ENCODE measurements at places on chromosomes 2 and 18.

DNA sequence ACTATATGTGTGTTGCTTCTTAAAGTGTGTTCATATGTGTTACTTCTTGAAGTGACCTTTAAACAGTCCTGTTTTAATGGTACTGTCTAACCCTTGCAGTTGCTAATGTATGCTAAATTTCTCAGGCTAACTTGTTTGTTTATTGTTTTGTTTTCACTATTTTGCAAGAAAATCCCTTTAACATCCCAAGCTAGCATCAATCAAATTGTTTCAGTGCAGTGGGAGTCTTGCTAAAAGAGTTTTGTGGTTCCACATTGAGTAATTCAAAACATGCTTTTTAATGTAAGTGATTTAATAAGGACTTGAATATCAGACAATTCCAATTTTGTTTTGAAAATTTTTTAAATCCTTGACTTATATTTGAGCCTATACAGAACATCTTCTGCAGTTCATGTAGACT, 3.6 kb downstream of the SH3RF3 start:
- no peak for ATAC-seq

- ATAC-seq: no peak
These were observed 65.7 kb downstream of the FMNL2 start for GRCh38 chr2:152400607-152401214.

DNA sequence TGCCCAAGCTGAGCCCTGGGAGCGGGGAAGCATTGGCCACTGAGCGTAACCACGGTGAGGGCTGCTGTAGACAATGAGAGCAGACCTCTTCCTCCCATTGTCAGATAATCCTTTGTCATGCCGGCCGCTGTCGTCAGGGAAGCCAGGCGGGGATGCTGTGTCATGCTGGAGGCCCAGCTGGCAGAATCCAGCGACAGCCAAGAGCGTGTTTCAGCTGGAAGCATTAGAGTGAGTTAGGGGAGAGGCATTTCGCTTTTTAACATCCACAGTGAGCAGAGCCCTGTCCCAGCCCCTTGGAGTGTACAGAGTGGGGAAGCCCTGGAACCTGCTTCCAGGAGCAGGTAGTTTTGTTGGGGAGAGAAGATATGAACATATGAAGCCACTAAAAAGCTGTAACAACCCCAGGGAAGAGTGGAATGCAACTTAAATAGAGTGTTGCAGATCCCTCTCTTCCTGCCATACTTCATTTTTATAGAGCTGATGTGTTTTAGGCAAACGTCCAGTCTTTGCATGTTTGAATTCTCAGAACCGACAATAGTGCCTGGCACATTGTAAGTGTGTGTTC, 7.0 kb downstream of the CTIF start:
- peak; percentile 53 for ATAC-seq

GRCh38 chr2:239472235-239472775, 71.5 kb upstream of the HDAC4 start:
- no peak for ATAC-seq

DNA sequence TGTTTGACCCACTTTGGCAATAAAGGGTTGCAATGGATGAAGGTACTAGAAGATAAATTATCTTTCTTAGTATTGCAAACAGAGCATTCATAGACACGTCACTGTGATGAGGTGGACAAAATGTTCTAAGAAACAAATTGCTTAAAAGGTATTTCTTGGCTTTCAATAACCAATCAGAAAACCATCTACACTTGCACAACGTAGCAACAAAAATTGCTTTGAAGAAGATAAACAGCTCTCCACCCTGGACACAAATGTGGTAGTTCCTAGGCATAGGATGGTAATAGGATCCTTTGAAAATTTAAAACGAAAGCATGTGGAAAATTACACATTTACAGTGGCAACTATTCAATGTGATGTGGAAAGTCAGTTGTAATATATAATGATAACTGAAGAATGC, 439.9 kb upstream of the ETAA1 start:
- no peak for ATAC-seq

DNA sequence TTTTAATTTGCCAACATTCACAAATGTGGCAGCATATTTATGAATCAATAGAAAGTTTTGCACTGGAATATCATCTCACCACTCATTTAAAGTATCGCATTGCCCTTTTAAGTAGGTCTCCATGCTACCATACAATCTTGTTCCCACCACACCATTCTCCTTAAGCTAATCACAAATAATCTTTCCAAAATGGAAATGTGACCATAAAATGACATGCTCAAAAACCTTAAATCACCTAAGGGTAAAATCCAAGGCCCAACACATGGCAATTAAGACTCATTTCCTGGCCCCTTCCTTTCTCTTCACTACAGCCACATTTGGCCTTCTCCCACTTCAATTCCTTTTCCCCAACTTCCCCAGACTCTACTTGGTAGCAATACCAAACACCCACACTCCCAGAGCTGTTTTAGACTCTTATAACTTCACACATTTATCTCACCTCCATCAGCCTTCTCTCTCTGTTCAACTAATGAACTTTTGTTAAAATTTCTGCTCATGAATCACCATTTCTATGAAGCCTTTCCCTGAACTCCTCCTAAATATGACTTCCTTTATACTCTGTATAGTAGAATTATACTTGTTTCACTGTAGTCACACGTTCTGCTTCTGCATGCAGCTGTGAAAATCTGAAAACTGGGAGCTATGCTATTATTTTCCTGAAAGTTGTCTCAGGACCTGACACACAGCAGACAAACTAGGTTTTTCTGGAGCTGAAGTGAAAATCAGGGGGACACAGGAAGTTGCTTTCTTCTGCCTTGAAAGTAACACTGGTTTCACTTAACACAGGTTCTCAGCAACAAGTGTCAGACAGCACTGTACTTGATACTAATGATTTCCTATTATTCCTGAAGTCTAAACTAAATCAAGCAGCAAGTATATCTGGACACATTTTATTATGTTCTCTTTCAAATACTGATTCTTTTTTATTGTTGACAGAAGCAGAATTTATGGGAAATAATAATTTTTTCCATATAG, 303.9 kb downstream of the ZEB2 start:
- no peak for ATAC-seq

GRCh38 chr2:241534701-241535375, 23.7 kb upstream of the BOK start:
- no peak for ATAC-seq

GRCh38 chr2:144343145-144343544, 176.8 kb downstream of the ZEB2 start:
- ATAC-seq: no peak

DNA sequence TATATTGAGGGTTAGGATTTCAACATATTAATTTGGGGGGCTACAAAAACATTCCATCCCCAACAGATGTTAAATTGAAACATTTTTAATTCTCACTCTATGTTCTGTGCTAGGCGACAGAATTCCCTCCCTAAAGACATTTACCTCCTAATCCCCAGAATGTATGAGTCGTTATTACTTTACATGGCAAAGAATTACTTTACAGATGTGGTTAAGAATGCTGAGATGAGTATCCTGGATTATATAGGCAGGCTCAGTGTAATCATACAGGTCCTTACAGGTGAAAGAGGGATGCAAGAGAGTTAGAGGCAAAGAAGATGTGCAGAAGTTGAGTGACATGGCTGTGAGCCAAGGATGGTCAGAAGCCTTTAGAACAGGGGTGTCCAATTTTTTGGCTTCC, 974.1 kb upstream of the ACVR2A start:
- ATAC-seq: no peak

DNA sequence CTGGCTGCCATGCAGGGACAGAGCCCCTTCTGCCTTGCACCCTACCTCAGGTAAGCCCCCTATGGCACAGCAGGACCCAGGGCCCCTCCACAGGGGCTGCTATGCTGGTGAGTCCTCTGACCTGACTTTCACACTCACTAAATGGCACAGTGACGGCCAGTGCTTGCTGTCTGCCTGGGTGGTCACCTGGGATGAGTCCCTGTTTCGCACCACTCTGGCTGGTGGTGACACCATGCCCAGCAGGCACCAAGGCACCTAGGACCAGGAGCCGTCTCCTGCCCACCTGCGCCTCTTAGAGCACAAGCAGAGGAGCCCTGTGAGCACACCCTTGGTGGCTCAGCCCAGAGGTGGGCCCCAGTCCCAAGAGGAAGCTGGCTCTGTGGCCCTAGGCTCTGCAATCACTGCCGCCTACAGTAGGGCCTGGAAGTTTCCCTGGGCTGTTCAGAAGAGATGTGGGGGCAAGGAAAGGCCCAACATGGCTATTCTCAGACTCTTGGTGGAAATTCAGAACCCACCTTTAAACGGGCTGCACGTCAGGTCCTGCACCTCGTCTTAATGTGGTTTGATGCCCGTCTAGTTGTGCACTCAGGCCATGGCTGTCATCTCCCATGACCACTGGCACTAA, 96.0 kb downstream of the PLB1 start:
- ATAC-seq: no peak

- ATAC-seq: peak; percentile 98
These were observed 97.1 kb upstream of the TMEM178A start for GRCh38 chr2:39568561-39569006.

DNA sequence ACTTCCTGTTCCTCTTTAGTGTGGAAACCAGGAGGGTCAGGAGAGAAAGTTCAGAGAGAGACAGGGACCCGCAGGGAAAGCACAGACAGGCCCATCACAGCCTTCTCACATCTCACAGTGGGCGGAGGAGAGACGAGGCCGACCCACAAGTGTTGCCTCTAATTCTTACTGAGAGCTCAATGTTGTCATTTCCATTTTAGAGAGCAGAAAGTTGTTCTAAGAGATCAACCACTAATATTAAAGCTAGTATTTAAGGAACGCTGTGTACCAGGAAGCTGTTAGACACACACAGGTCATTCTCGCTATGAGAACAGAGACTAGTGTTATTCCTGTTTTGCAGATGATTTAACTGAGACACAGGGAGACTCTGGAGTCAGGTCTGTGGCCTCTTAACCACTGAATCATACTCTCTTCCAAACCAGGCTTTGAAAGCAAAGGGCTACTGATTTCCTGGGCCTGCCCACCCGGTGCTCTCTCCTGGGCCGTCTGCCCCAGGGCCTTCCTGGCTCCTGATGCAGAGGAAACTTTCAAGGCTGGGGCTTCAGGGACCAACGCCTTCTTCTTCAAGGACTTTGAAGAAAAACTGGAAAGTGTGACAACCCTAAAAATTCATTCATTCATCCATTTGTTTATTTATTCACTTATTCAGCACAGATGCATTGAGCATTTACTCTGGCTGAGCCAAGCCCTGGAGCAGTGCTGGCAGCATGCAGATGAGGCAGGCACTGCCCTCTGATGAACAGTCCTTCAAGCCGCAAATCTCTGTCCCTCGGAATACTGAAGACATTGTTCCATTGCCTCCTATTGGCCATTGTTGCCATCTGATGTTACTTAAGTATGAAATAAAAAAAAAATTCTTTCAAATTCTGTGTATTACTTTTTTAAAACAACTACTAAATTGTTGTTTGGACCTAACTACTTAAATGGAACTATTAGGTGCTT, 37.2 kb upstream of the BIN1 start:
- ATAC-seq: peak; percentile 60

- ATAC-seq: no peak
These were observed 91.6 kb downstream of the ACKR3 start for GRCh38 chr2:236661061-236661761.

DNA sequence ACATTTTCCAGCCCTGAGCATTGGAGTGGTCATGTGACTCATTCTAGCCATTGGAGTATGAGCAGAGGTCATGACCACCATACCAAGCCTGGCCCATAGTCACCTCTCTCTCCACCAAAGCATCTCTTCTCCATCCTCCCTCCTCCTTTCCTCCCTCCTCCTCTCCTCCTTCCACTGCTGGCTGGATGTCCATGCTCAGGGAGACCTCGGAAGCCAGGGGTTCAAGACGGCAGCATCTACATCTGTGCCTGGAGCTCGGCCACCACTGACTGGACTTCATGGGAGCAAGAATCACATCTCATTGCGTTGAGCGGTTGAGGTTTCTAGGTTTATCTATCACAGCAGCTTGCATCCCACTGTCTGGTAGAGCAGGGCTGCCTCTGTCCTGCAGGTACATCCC, 252.4 kb downstream of the NDUFA10 start:
- no peak for ATAC-seq

DNA sequence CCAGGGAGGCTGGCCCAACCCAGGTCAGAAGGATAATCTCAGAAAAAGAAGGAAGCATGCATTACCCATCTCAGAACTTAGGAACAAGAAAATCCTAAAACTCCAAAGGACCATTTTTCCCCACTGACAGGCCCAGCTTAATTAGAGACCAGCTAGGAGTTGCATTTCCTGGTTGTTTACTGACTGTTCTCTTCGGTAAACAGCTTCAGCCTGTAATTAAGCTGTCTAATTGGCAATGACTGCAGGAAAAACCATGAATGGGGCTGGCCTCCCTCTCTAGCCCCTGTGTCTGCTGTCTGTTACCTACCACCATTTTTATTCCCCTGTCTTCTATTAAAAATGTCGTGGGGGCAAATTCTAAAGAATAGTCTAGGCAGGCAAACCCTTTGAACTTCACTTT, 146.5 kb downstream of the AGAP1 start:
- ATAC-seq: no peak

GRCh38 chr2:71428472-71429383, 24.6 kb upstream of the DYSF start:
- ATAC-seq: no peak

GRCh38 chr2:15260835-15261234, 300.3 kb downstream of the NBAS start:
- ATAC-seq: no peak

GRCh38 chr18:36176711-36177110, 10.6 kb upstream of the MOCOS start:
- ATAC-seq: no peak

- no peak for ATAC-seq
These were observed 19.4 kb upstream of the CCDC88A start for GRCh38 chr2:55439101-55439397.

- ATAC-seq: peak; percentile 65
These were observed 10.7 kb upstream of the ADCY3 start for GRCh38 chr2:24930768-24931167.

DNA sequence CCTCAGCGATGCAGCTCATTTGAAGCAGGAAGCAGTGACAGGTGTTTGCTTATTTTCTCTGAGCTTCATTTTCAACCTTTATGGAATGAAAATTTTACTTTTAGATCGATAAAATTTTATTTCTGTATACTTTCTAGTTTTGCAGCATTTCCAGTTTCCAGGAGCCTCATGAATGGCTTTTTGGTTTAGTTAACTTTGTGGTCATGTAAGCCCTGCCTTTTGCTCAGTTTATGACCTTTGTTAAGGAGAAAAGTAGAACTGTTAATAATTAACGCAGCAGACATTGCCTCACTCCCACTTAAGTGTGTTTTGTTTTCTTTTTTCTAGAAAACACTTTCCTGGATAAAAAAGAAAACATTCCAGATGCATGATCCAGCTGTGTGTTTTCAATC, 4.4 kb upstream of the FARP2 start:
- ATAC-seq: no peak

- ATAC-seq: no peak
These were observed 130.8 kb downstream of the ZNF236 start for GRCh38 chr18:76953156-76953555.
